Stimulated activated CD8-positive, alpha-beta memory T cell treated with anti-CD3 and anti-CD28 coated beads, Interleukin-4, amount 100 ng/mL, for 4 hours (primary cell): ENCODE measurements at places on chromosomes 3 and 15.

- DNase-seq, result no peak
Observed at GRCh38 chr15:100902436-100903167, 16.6 kb upstream of the LRRK1 start.

DNA sequence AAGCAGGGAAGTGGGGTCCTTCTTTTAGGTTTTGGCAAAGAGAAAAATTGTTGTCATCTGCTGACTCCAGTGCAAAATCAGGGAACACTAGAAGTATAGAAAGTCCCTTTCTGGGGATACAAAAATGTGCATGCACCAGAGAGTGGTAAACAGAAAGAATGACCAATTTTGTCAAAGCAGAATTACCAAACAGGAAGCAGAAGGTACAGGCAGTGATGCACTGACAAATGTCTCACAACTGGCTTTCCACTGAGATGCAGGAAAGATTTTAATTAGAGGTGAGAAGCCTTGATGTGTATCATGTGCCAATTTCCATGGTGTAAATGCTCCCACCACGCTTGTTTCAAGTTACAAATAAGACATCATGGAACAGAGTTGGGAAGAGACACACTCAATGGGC, 66.0 kb downstream of the TRIM69 start:
- no peak for DNase-seq

DNA sequence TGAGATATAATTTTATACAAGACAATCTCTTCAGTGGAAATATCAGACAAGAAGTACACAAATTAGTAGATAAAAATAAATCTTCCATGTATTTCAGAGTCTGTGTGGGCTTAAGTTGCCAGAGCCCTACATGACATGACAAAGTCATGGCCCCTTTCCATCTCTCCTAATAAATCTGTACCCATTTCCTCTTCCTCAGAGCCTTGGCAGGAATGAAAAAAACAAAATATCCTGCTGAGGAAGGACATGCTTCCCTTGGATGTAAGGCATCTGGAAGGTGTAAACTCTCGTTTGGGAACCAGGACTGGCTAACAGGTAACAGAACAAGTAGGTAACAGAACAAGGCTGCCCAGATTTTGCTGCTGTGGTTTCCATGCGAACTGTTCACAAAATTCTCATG, 148.1 kb downstream of the SNRK start:
- DNase-seq, result no peak

DNA sequence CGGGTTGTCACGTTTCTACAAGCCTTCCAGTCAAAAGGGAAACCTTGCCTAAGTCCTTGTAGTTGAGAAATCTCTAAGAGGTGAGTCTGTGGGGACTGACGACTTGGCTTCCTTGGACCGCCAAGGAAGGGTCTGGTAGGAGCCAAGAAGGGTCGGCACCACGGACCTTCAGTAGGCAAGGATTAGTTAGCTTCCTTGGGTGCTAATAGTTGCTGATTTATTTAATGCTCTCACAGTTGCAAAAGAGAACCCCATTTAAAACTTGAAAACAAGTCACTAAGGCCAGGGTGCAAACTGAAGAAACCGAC, 361 bp upstream of the LCMT2 start:
- DNase-seq, result no peak

GRCh38 chr3:168990134-168990533, 673.4 kb downstream of the MECOM start:
- DNase-seq, result no peak

- no peak for DNase-seq
Observed at GRCh38 chr3:26915208-26915607, 292.6 kb downstream of the LRRC3B start.

- DNase-seq, result no peak
Observed at GRCh38 chr15:60047701-60048100, 43.6 kb downstream of the FOXB1 start.

GRCh38 chr3:137770835-137771399, 6.8 kb downstream of the SOX14 start:
- no peak for DNase-seq

- no peak for DNase-seq
Observed at GRCh38 chr3:72261566-72262564, 476.9 kb upstream of the PROK2 start.

GRCh38 chr3:73623346-73623745, 1.4 kb downstream of the PDZRN3 start:
- no peak for DNase-seq

- no peak for DNase-seq
Observed at GRCh38 chr3:148077318-148077923, 620.3 kb upstream of the AGTR1 start.

DNA sequence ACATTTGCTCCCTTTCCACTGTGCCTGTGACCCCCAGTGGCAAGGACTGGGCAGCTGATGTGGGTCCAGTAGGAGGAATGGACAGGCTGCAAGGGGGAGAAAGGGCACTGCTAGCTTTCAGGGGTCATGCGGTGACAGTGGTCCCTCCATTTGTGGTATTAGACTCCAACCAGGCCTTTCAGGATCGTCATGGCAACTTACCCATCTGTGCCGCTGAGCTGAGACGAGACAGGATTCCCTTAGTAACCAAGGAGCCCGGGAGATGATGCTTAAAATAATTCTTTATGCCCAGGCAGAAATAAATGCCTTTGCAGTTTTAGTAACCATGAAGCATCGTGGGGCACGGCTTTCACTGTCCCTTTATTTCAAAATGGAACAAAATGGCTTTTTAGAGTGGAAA, 15.9 kb upstream of the MRPL3 start:
- no peak for DNase-seq

DNA sequence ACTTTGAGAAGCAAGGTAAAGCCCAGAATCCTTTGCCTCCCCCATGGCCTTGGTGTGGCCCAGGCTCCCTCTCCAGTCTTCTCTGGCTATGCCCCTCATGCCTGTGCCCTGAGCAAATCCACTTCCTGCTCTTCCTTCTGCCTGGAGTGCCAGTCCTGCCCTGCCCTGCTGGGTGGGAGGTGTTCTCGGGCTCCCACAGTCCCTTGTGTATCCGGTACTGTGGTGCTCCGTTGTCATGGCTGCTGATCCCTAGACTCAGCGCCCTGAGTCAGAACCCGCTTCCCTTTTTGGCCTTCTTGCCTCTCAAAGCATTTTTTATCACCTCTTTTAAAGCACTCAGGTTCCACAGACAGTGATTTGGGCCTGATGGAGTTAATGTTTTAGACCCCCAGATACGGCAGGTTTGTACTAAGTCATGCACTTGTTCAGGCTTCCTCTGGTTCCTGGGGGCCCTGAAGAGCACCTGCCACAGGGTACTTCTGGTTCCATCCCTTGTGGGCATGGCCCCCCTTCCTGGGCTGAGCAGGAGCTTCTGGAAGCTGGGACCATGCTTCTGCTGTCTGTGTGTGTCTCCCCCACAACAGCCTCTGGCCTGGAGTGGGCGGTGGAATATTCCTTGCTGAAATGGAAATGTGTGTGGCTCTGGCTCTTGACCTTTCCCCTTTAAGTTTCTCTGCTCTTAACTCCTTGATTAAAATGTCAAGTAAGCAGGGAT, 29.6 kb upstream of the ADAMTS7 start:
- no peak for DNase-seq

- DNase-seq, result no peak
Observed at GRCh38 chr3:8353364-8353763, 148.3 kb upstream of the LMCD1 start.

GRCh38 chr15:47516558-47516957, 200.7 kb upstream of the SEMA6D start:
- no peak for DNase-seq

DNA sequence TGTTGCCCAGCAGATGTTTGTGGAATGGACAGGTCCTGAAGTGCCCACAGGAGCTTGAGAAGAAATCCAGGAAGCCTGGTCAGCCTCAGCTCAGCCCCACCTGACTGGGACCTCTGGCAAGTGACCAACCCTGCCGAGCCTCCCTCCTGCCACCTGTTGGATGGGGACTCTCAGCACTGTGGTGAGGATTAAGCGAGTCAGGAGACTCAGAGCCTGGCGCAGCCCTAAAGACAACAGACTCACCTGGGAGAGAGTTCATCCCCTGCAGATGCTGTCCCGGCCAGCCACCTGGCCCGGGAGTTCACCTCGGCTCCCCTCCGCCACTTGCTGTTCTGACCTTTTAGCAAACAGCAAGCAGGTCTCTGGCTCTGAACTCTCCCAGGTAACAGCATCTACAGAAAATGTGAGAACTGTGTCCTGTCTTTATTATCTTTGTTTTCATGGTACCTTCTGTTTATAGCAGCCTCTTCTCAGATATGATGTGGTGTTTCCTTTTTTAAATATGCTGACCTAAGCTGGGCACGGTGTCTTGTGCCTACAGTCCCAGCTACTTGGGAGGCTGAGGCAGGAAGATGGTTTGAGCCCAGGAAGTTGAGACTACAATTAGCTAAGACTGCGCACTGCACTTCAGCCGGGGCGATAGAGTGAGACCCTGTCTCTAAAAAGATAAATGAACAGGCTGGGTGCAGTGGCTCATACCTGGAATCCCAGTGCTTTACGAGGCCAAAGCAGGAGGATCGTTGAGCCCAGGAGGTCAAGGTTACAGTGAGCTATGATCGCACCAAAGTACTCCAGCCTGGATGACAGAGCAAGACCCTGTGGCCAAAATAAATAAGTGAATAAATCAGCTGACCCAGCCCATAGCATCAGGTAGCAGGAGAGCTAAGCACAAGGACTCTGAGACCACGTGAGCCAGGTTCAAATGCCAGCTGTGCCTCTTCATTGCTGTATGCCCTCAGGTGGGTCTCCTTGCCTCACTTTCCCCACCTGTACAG, 32.4 kb upstream of the SLC6A6 start:
- DNase-seq, result no peak

GRCh38 chr15:48084759-48085590, 35.8 kb upstream of the SLC24A5 start:
- no peak for DNase-seq

GRCh38 chr15:61459785-61460707, 230.9 kb upstream of the RORA start:
- DNase-seq, result no peak

DNA sequence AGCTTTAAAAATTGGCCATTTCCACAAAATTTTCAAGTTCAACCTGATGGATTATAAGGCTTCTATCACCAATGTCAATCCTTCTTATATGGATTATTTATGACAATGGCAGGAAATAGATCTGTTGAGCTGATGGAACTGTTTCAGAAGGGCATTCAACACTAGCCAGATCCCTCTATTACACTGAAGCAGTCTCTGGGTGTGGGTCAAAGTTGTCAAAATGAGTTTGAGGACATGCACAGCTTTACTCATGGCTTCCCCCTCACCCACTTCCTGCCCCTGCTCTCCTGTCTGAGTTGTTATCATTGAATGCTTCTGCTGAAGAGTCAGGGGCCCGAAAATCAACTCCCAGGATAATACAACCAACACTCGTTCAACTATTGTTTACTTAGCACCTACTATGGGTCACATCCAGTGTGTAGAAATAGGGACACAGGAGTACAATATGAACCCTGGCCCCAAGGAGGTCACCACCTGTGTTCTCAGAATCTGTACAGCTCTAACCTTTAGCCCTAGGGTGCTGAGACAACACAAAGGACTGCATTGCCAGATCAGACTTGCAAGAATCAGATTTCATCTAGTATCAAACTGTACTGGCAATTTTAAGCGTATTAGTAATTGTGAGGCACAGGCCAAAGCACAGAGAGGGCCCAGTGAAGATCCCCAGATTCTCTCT, 41.7 kb upstream of the FAM3D start:
- no peak for DNase-seq

DNA sequence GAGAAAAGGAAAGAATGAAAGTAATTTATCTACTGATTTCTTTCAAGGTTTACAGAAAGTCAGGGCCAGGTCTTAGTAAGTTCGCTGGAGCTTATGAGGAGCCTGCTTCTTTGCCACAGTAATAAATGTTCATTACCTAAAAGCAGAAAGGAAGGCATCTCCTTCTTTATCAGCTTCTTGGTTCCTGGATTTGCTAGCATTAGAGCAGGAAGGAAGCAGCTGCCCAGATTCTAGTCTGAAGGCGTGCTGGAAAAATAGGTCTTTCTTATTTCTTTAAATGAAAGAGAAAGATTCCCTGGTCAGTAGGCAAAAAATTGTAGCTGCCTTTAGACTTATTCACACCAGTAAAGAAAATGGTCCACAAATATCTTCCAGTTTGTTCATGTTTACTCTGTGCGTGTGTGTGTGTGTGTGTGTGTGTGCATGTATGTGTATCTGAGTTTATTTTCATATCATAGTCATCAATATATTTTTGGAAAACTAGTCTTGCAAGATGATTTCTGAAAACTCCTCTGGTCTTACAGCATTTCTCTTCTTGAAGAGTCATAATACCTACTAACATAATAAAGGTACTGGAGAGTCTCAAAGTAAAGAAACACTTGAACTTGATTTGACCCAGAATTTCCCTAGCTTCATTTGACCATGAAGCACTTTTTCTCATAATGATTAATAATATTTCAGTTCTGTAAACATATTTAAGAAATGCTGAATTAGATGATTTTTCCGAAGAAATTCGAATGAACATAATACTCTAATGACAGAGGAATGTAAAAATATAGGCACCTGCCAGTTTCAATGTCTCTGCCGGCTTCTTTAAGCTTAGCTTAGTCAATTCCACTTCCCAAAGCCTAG, 255.3 kb upstream of the ZPLD1 start:
- no peak for DNase-seq

DNA sequence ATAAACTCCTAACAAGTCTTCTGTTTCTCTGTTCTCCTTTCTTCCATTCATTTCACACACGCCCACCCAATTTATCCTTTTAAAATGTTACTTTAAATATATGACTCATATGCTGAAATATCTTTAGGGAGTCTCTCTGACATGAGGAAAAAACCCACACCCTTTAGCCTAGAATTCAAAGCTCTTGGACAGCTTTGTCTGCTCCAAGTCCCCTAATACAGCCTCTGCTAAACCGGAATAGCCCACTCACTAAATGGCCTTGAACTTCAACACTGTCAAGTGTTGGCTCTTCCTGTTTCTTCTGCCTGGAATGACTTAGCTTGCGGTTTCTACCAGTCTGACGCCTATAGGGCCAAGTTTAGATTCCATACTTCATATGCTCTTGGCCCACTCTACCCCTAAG, 3.3 kb upstream of the CD96 start:
- no peak for DNase-seq

- DNase-seq, result no peak
Observed at GRCh38 chr15:67809866-67810265, 15.4 kb upstream of the SKOR1 start.

DNA sequence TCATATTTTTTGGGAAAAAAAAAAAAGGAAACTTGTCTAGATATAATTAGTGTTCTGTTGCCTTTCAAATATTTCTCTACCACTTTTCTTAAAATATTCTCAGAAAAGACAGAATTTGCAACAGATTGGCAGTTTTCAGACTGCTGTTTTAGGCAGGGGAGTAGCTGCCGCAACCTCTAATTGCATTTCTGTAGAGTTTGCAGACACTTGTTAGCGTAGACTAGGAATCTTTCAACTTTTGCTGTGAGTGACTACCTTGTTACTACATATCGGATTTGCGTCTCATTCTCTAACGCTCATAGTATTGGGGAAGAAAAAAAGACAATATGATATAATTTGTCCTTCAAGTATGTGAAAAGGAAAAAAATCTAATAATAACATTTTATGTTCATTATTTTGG, 10.7 kb downstream of the TGFBR2 start:
- DNase-seq, result no peak

- DNase-seq, result no peak
Observed at GRCh38 chr15:51401872-51402517, 60.5 kb downstream of the GLDN start.
